ENCODE measurements at places on chromosomes 5 and 9. TPM values are rescaled to one million over a fixed set of nuclear protein-coding genes. Genes with fewer than 3 reads are reported as not detected.

FOXE1 gene
- total RNA-seq: not detected

PDE8B gene
- total RNA-seq: 5.6 TPM

MORN5 gene
- total RNA-seq: not detected

BOD1 gene
- total RNA-seq: 85.4 TPM

CLIC3 gene
- total RNA-seq: 6.2 TPM

KCNV2 gene
- not detected for total RNA-seq

PDCD1LG2 gene
- total RNA-seq: not detected

SPATA31C1 gene
- total RNA-seq: not detected

CATSPER3 gene
- total RNA-seq: not detected

OMD gene
- not detected for total RNA-seq

GPX8 gene
- total RNA-seq: 64.4 TPM

CDH9 gene
- not detected for total RNA-seq

GAPT gene
- total RNA-seq: not detected

SPARC gene
- total RNA-seq: 247 TPM

MSX2 gene
- total RNA-seq: 40.2 TPM

AK8 gene
- 3.6 TPM for total RNA-seq

FBP1 gene
- total RNA-seq: 0.49 TPM

ADGRD2 gene
- total RNA-seq: not detected

F2RL1 gene
- total RNA-seq: 162 TPM

MYOT gene
- not detected for total RNA-seq

CCL21 gene
- total RNA-seq: not detected

ENTPD2 gene
- not detected for total RNA-seq

LTC4S gene
- 7.1 TPM for total RNA-seq

ADRB2 gene
- total RNA-seq: not detected

PCDHB14 gene
- 0.55 TPM for total RNA-seq

PCDHAC1 gene
- total RNA-seq: 9.5 TPM

PRDM12 gene
- not detected for total RNA-seq

SLC6A18 gene
- not detected for total RNA-seq

ISL1 gene
- total RNA-seq: not detected

SPINK6 gene
- not detected for total RNA-seq

FAM151B gene
- 1.1 TPM for total RNA-seq

FBN2 gene
- 4.4 TPM for total RNA-seq

Measured in G401 (cell line).